Mesenchymal stem cell (in vitro differentiated cells and primary cell): ENCODE measurements at places on chromosomes 6 and 20.

- DNase-seq: peak; percentile 98
These were observed 103.3 kb downstream of the IBTK start for GRCh38 chr6:82144007-82144851.

DNA sequence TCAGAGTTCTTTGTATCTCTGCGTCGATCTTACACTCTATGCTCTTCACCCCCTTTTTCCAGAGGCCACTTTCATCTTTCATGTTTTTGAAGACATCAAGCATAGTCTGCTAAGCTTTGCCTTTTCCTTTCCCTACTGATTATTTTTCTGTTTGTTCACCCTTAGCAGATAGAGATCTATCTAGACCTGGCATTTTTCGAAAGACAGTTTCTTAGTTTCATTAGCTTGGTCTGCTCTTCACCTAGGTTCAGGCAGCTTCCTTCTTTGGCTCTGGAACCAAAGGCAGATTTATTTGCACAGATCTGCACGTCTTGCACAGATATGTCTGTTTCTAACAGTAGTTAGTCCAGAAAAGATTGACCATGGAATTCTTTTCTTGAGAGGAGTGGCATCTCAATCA, 122.7 kb upstream of the HS3ST5 start:
- no peak for DNase-seq

DNA sequence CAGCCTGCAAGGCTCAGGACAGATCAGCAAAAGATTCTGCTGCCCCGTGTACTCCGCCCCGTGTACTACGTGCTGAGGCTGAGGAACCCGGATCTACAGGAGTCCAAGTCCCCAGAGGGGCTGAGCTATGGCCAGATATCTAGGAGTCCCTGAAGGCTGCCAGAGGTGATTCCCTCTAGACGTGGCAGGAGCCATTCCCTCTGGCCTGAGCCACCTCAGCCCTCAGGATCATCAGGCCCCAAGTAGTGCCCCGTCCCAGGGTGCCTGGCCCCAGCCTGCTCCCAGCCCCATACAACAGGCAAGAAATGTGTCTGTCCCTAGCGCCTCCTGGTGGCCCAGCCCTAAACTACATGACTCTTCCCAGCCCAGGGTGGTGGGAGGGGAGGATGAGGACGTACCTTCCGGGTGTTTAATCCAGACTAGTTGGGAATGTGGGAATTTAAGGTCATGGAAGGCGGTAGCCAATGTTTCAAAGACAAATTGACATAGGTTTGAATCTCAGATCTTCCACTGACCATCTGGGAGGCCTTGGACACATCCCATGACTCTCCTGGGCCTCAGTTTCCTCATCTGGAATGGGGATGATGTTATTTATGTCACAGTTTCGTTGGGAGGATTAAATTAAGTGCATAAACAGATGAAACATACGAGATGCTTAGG, 49.4 kb upstream of the PTPN1 start:
- peak; percentile 86 for DNase-seq

DNA sequence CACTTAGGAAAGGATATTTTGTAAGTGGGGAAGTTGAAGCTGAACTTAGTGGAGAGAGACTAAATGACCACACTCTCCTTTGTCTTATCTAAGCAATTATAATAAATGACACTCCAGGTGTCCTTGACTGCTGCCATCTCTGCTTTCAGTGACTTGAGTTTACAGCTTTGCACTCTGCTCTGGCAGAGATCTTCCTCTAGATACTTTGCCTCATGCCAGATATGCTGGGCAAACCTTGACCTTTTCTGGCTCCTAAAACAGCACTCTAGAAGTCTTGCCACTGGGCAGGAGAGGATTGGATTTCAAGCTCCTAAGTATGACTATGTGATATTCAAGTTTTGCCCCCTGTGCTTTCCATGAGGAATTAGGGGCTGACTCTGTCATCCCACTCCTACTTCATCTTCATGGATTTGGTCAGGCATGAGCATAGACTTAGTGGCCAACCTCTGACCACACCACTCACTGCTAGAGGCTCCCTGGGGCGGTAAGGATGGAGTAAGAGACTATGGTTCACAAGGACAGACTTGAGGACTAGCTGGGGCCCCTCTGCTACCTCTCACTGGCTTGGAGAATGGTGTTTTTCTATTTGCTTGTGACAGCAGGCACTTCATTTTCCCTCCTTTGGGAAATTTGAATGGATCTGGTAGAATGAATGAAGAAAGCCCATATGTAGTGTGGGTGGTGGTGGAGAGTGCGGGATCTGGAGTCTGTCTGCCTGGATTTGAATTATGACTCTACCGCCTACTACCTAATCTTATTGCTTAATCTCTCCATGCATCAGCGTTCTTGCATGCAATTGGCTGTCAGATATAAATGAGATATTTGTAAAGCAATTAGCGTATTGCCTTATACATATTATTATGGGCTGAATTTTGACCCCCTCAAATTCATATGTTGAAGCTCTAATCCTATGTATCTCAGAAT, 191.4 kb downstream of the REV3L start:
- DNase-seq: no peak

DNA sequence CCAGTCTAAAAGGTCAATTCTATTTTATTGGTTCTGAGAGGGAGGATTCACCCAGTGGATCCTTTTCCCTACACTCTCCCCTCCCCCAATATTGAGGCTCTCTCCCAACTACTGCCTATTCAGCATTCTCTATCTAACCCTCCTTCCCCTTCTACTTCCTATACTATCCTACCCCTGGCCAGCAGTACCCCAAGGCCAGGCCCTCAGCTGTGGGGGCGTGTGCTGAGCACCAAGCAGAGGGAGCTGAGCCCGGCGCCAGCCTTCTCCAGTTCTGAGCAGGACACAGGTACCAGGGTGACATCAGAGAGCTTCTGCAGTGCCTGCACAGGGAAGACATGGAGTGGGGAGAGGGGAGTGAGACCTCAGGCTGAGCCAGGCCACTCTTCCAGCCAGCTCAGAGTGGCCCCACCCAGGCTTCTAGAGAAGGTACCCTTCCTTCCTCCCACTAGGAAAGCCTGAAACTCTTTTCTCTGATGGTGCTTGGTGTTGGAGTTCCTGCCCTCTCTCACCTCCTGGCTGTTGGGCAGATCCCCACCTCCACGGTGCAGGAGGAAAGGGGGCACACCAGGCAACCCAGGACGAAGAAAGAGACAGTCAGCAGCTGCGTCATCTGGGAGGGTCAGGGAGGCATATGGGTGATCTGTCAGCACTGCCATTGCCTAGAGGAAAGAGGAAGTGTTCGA, 1.9 kb downstream of the DDAH2 start:
- no peak for DNase-seq

GRCh38 chr6:11722805-11723631, 55.6 kb downstream of the ADTRP start:
- DNase-seq: no peak

- DNase-seq: no peak
These were observed 66.5 kb upstream of the TENT5A start for GRCh38 chr6:81818901-81819361.

DNA sequence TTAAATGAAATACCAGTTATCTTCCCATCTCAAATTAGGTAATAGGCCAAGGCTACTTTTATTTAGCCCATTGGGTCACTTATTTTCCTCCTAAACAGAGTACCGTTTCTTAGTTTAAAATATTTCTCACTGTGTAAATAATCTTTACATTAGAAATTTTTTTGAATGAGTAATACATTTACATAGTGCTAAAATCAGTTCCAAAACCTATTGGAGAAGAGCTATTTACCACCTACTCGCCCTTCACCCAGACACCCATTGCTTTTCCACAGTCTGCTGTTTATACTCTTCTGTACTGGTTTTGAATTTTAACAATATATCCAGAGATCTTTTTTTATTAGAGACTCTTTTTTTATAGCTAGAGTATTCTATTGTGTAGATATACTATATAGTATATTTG, 36.9 kb downstream of the MCM8 start:
- no peak for DNase-seq

GRCh38 chr6:96094077-96094476, 78.3 kb downstream of the FUT9 start:
- no peak for DNase-seq

DNA sequence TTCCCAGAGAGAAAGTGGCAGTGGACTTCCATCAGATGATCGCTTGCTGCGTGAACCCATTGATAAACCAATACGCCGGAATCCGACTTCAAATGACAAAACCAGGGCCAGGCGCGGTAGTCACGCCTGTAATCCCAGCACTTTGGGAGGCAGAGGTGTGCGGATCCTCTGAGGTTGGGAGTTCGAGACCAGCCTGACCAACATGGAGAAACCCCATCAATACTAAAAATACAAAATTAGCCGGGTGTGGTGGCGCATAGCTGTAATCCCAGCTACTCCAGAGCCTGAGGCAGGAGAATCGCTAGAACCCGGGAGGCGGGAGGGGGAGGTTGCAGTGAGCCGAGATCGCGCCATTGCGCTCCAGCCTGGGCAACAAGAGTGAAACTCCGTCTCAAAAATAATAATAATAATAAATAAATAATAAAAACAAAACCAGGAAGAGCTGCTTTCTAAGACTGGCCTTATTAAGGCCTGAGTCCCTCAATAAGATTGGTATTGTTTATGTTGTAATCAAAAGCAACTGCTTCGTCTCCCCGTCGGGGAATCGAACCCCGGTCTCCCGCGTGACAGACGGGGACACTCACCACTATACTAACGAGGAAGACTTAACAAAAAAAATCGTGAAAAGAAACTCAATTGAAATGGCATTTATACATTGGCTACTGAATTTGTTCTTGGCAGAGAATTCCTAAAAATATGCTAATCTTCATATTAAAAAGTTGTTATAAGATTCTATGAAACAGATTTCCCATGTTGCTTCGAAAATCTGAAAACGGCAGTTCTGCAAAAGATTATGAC, 110.2 kb upstream of the ZNF184 start:
- DNase-seq: peak; percentile 61

DNA sequence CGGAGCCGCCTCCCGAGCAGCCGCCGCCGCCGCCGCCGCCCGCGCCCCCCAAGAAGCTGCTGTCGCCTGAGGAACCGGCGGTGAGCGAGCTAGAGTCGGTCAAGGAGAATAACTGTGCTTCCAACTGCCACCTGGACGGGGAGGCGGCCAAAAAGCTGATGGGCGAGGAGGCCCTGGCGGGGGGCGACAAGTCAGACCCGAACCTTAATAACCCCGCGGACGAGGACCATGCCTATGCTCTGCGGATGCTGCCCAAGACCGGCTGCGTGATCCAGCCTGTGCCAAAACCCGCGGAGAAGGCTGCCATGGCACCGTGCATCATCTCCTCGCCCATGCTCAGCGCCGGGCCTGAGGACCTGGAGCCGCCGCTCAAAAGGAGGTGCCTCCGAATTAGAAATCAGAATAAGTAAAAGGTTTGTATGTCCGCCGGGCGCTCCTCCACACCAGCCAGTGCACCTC, 145.2 kb downstream of the SOBP start:
- DNase-seq: no peak

GRCh38 chr6:117771403-117771802, 96.1 kb downstream of the NUS1 start:
- DNase-seq: no peak

GRCh38 chr6:26103770-26104456, 16.7 kb downstream of the HFE start:
- DNase-seq: peak; percentile 96

GRCh38 chr20:32179934-32180333, 27.6 kb downstream of the PLAGL2 start:
- no peak for DNase-seq

- DNase-seq: no peak
These were observed 14.9 kb downstream of the RIOK1 start for GRCh38 chr6:7404546-7404945.

DNA sequence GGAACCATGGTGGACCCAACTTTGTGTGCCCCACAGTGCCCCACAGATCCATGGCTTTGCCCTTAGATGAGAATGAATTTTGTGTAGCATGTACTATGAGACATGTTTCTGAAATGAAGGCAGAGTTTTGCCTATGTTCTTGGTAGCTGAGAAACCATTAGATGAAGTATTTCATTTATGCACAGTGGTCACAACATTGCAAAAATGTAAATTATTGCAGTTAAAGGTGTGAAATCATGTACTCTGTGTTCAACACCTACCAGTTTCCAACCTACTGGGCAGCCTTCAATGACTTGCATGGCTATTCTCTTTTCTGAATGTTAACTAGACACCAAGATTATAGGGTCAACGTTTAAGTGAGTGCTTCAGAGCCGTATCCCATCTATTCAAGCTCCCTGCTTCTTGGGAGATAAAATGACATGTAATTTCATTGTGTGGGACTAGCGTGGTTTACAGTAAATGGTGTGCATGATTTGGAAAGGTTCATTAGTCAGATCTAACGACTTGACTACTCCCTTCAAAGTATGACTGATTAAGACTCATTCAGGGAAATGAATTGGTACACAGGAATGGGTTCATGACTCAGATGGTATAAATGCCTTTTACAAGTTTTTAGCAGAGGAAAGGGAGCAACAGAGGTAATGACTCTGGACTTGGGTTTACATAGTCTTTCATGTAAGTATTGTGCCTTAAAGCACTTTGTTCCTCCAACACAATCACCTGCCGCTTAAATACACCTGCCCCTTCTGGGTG, 106.1 kb upstream of the AKIRIN2 start:
- DNase-seq: no peak

GRCh38 chr6:151847064-151847463, 39.6 kb downstream of the ESR1 start:
- peak; percentile 13 for DNase-seq

GRCh38 chr20:57592263-57593092, 27.7 kb downstream of the ZBP1 start:
- no peak for DNase-seq

DNA sequence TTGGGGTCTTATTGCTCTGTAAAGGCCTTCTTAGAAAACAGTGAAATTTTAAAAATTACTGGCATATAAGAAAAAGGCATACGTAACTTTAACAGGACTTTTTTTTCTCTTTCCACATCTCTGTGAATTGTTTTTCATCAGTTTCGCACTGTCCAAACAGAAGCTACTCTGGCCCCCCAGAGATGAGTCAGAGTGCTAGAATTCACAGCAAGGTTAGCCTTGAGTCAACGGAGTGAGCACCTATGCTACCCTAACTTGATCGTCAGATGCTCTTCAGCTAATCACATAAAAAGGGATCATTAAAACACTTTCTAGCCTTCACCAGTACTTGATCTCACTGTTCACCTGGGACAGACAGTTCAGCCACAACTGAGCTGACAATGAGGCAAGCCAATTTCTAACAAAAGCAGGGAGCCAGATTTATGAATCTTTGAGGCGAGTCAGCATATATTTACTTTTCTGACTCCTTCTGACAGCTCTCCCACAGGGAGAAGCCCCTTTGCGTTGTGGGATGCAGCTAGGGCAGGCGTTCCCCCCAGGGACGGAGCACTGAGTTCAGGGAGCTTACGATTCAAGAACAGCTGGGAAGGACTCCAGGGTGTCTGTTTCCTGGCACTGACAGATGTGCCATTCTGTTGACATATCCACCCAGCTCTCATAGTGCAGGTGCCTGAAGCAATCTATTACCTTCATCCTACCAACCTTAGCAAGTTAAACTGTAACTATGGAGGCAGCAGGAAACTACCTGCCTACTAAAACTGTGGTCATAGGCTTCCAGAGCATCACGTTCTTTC, 46.4 kb upstream of the SPDEF start:
- DNase-seq: peak; percentile 29

DNA sequence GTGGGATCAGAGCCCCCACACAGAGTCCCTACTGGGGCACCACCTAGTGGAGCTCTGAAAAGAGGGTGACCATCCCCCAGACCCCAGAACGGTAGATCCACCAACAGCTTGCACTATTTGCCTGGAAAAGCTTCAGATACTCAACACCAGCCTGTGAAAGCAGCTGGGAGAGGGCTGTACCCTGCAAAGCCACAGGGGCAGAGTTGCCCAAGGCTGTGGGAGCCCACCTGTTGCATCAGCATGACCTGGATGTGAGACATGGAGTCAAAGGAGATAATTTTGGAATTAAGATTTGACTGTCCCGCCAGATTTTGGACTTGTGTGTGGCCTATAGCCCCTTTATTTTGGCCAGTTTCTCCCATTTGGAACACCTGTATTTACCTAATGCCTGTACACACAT, 260.4 kb downstream of the TBX18 start:
- DNase-seq: no peak

- no peak for DNase-seq
These were observed 12.6 kb downstream of the AAR2 start for GRCh38 chr20:36248836-36249235.
